ENCODE measurements at places on chromosomes 7 and 10. TPM values are rescaled to one million over a fixed set of nuclear protein-coding genes. Genes with fewer than 3 reads are reported as not detected.

LRRTM3 gene
- total RNA-seq: not detected

GRCh38 chr7:80671744-80672143, 33.3 kb downstream of the CD36 start:
- DNase-seq: no peak

UBE3C gene
- 153 TPM for total RNA-seq

GRCh38 chr7:117605712-117606111, 125.9 kb downstream of the CFTR start:
- DNase-seq: no peak

- peak; percentile 86 for DNase-seq
Observed at GRCh38 chr7:116354546-116355423, 144.4 kb downstream of the TES start.

DNA sequence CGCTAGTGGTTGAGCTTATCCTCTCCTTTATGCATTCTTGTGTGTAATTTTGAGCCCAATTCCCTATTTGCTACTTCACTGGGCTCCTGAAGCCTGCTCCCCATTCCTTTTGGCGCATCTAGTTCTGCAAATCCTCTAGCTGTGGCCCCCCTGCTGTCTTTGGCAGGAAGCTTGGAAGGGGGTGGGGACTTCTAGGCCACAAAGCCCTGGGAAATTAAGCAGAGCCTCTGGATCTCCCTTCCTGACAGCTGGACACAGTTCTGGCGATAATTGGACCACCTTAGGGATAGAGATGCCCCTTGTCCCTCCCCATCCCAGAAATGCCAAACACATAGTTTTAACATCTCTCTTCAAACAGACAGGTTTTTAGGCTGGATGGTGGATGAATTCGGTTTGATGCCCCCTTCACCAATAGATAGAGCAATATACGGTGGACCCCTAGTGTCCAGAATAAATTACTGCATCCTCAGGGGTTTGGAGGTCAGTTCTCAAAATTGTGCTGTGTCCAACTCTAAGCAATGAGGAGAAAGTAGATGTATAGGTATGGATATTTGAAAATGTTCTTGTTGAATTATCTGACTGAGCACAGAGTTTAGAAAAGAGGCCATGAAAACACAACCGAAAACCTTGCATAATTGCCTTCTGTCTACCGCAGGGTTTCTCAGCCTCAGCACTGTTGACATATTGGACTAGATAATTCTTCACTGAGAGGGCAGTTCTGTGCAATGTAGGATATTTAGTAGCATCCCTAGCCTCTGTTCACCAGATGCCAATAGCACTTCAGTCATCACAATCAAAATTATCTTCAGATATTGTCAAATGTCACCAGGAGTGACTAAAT, 75.5 kb downstream of the PAPSS2 start:
- DNase-seq: peak; percentile 73

DNA sequence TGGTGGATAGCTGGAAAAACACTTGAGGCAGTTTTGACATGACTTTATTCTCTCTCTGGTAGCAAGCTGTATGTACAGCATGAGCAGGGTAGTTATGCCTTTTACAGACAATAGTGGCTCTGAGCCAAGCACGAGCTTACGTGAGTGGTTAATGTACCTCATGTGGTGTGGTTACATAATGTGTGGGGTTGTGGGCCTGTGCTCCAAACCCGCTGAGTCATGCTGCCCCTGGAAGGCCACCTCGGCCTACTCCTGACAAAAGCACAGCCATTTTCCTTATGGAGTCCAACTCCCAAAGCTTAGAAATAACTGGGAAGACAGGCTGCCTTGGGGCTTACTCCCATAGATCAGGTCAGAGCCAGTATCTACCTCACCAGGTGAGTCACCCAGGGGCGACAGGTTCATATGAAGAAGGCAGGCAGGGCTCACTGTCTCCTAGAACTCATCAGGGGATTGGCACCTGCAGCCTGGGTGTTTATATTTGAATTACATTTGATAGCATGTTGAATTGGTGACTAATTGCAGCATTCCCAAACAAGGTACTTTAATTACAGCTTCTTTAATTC, 404.5 kb downstream of the ADRA2A start:
- peak; percentile 7 for DNase-seq

DNA sequence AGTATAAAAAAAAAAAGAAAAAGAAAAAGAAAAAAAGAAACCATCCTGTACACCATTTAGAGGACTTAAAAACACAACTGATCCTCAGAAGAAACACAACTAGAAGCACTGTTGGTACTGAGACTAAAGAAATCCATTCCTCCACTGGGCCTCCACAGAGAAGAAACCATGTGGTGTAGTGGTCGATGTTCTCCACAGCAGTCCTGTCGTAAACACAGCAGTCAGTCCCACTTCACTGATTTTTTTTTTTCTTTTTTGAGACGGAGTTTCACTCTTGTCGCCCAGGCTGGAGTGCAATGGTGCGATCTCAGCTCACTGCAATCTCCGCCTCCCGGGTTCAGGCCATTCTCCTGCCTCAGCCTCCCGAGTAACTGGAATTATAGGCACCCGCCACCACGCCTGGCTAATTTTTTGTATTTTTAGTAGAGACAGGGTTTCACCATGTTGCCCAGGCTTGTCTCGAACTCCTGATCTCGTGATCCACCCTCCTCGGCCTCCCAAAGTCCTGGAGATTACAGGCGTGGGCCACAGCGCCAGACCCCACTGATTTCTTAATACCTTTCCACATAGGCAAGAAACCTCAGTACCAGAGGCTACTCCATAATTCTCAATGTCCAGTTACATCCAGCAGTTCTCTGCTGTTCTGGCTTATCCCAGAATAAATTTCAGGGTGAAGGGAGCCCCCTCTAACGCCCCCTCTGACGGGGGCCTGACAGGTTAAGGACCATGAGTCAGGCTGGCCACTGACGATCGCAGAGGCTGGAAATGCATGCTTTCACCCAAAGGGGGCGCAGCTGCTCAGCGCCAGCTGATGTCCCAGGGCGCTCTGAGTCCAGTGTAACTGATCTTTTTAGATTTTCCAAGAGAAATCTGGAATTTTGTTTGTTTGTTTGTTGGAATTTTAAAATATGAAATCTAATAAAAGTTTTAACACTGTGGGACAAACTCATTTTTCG, 24.8 kb upstream of the FFAR4 start:
- DNase-seq: peak; percentile 45

GRCh38 chr10:93208717-93209464, 135.2 kb downstream of the CYP26A1 start:
- no peak for DNase-seq

GRCh38 chr7:2386964-2387669, 16.3 kb upstream of the CHST12 start:
- DNase-seq: no peak

TLX1 gene
- not detected for total RNA-seq

SVOPL gene
- not detected for total RNA-seq

- DNase-seq: no peak
Observed at GRCh38 chr7:120060875-120061274, 212.1 kb upstream of the KCND2 start.

GRCh38 chr7:26185131-26185843, 15.3 kb downstream of the HNRNPA2B1 start:
- no peak for DNase-seq
